ENCODE measurements at places on chromosomes 11 and 22. TPM values are rescaled to one million over a fixed set of nuclear protein-coding genes. Genes with fewer than 3 reads are reported as not detected.

DNA sequence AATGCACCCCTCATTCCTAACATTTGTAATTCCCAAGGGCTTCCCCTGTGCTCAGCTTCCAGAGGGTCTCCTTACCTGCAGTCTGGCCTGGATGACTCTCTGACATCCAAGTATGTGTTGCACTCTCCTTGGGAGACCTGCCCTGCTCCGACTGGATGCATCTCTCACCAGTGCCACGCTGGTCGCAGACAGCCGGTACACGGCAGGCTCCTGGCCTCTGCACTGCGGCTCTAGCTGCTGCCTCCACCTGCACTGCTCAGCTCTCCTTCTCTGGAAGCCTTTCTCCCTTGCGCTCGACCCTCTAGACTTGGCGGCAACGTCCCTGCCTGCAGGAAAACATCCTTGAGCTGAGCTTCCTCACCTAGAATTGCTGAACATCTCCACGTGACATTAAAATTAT is 685.9 kb downstream of the BRD1 start:
- peaks cover 28% of the 10 kb centered on the region for H3K27me3 ChIP-seq
- no peak for DNase-seq

DNA sequence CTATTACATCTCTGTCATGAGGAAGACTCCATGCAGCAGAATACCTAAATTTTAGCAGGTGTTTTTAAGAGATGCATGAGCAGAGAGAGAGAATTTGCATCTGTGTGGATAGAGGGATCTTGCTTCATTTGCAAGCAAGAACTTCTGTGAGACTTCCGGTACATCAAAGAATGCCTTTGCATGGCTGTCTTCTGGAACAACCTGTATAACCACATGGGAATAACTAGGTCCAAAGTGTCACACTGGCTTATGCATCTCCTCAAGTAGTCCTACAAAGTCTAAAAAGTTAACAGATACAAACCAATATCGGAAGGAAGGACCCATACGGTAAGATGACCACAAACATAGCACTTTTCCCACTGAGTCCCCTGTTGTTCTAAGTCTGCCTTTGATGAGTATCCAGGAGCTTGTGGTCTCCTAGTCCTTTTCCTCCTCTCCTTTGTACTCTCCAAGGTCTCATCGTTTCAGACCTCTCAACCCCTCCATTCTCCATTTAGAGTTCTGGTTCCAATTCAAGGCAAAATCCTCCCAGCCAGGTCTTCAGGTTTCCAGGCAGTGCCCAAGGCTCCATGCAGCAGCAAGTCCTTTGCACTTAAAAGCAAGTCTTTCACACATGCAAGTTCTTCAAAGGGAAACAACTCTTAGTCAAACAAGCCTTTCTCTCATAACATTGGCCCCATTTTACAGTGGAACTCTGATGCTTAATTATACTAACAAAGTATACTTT is 581.7 kb upstream of the ARHGAP42 start:
- no peaks in the 10 kb centered on the region for H3K4me1 ChIP-seq
- DNase-seq, result no peak
- no peaks in the 10 kb centered on the region for H3K36me3 ChIP-seq
- H3K4me3 ChIP-seq, result no peak overlapping the region

- no peaks in the 10 kb centered on the region for H3K36me3 ChIP-seq
- H3K4me3 ChIP-seq, result no peak overlapping the region
- no peak overlapping the region for H3K27ac ChIP-seq
- no peaks in the 10 kb centered on the region for H3K4me1 ChIP-seq
- H3K27me3 ChIP-seq, result no peaks in the 10 kb centered on the region
- no peak for DNase-seq
Measured at GRCh38 chr11:70775386-70776075, 377.2 kb downstream of the CTTN start.

GRCh38 chr11:131253656-131254151 is 116.7 kb upstream of the NTM start:
- H3K4me1 ChIP-seq, result no peaks in the 10 kb centered on the region
- no peak for DNase-seq
- no peak overlapping the region for H3K27ac ChIP-seq
- H3K4me3 ChIP-seq, result no peak overlapping the region
- no peaks in the 10 kb centered on the region for H3K27me3 ChIP-seq
- H3K36me3 ChIP-seq, result no peaks in the 10 kb centered on the region

DNA sequence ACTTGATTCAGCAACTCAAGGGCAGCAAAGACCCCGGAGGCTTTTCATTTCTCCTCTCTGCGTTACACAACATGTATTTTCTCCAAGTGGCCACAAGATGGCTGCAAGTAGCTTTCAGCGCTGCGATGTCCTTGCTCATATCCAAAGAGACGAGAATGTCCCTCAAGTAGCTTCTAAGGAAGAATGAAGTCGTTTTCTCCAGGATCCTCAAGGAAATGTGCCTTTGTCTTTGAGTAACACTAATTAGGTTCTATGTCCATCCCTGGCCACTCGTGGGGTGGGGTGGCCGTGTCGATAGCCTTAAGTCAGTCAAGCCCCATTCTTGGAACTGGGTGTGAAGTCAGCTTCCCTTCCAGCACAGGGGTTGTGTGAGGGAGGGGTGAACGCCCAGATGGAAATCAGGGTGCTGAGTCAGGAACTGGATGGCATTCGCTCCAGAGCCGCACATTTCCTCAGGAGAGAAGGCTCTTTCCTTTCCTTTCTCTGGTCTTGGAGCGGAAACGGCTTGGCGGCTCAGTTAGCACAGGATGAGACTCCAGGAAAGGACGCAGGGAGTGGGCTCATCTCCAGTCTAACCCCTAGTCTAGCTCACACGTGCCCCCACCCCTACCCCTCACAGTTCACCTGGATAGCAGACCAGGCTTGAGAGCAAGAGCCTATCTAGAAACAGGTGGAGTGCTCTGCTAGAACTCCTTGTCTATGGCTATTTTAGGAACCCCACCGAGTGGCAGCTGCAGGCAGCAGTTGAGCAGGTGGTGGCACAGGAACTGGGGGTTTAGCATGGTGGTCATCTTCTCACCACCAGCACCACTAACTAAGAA is 44.3 kb downstream of the NNMT start:
- no peaks in the 10 kb centered on the region for H3K36me3 ChIP-seq
- no peaks in the 10 kb centered on the region for H3K27me3 ChIP-seq
- no peak for DNase-seq
- peak overlapping the region; percentile 40 for H3K27ac ChIP-seq

GRCh38 chr11:91946397-91946951 is 278.1 kb upstream of the FAT3 start:
- DNase-seq, result no peak
- no peak overlapping the region for H3K4me3 ChIP-seq
- no peaks in the 10 kb centered on the region for H3K36me3 ChIP-seq
- H3K27ac ChIP-seq, result no peak overlapping the region
- peaks cover 14% of the 10 kb centered on the region for H3K4me1 ChIP-seq
- no peaks in the 10 kb centered on the region for H3K27me3 ChIP-seq

GRCh38 chr11:33770236-33770635 is 4.1 kb downstream of the FBXO3 start:
- H3K4me3 ChIP-seq, result no peak overlapping the region

DNA sequence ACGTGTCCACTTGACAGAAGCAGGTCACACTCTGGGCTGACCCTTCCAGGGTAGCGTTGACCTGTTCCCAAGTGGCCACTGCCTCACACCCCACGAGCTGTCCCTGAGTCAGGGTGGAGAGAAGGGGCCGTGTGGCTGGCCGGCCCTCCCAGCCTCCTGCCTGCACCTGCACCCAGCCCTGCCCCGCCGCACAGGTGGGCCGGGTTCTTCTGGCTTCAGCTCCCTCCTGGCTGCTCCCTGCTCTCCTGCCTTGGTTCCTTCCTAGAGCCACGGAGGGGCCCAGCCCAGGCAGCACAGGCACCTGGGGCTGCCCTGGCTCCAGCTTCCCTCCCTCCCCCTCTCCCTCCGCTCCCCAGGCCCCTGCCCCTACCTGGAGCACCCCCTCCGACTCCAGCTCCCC is 42.3 kb downstream of the MOB2 start:
- no peaks in the 10 kb centered on the region for H3K36me3 ChIP-seq
- DNase-seq, result no peak
- peaks cover 57% of the 10 kb centered on the region for H3K27me3 ChIP-seq
- H3K4me3 ChIP-seq, result no peak overlapping the region
- no peak overlapping the region for H3K27ac ChIP-seq

The MTA2 gene
- total RNA-seq, result 111 TPM

The UBQLN3 gene
- 0.56 TPM for total RNA-seq

The STK33 gene
- not detected for total RNA-seq

Data from suprapubic skin (tissue), 4 donors.